Stimulated activated CD4-positive, alpha-beta T cell treated with anti-CD3 and anti-CD28 coated beads, TNF-alpha, amount 100 ng/mL, for 1 hour (primary cell): ENCODE measurements at places on chromosomes 5 and 9.
A peak's percentile ranks its signal among the peaks of the same experiment; 100 is the strongest.

DNA sequence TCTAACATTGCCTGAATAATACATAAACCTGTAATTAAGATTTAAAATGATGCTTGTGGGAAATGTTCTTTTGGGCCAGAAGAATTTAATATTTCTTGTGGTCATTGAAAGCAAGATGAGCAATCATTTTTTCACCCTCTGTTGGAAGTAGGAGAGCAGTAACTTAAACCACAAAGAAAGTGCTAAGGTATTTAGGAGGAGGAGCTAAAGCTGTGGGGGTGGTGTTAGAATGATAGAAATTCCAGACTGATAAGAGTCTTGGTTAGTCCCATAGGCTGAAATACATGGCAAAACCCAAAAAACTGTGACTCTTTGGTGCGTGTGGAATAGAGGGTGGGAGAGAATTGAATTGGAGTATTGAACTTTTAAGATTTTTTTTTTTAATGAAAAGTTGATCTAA is 247.0 kb downstream of the YTHDC2 start:
- DNase-seq = no peak

- DNase-seq = no peak
Observed at GRCh38 chr9:18346745-18347144, 127.2 kb upstream of the ADAMTSL1 start.

DNA sequence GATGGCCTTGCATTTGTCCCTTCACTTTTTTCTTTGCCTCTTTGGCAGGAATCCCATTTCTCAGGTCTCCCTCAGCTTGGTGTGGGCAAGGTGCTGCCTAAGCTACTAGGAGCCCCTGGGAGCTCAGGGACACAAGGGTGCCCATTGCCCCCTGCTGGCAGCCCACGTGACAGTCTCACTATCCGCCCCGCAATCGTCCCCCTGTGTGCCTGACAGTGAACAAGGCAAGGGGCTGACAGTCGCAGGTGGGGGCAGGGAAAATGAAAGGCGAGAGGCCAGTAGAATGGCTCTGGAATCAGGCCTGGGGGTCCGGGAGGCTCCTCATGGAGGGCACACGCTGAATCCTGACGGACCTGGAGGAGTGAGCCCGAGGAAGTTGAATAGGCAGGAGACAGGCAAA is 2.0 kb upstream of the PCDH12 start:
- DNase-seq = no peak

DNA sequence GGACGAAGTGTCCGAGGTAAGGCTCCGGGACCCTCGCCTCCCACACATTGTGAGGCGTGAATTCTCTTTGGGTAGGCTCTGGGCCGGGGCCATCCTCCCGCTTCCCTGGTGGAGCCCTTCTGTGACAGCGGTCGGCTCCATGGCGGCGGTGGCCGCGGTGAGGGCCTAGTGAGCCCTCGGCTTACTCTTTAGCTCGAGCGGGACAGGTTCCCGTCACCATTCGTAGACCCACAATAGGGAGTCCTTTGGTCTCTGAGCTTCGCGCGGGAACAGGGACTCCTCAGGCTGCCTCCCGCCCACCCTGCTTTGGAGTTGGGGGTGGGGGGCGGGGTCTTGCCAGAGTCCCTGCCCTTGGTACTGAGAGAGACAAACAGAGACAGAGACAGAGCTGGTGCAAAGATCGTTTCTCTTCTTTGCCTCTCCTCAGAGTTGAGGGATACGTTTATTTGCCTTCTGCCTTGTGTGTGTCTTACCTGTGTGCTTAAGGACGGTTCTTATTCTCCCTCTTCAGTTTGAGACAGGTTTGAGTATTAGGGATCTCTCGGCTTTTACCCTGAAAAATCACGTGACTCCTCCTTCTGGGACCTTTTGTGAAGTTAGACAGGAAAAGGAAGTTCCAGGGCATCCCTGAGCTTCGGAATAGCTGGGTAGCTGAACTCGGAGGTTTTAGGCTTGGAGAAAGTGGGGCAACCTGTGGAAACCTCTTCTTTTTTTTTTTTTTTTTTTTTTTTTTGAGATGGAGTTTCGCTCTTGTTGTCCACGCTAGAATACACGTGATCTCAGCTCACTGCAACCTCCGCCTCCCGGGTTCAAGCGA is 833 bp downstream of the ANKHD1 start:
- no peak for DNase-seq

DNA sequence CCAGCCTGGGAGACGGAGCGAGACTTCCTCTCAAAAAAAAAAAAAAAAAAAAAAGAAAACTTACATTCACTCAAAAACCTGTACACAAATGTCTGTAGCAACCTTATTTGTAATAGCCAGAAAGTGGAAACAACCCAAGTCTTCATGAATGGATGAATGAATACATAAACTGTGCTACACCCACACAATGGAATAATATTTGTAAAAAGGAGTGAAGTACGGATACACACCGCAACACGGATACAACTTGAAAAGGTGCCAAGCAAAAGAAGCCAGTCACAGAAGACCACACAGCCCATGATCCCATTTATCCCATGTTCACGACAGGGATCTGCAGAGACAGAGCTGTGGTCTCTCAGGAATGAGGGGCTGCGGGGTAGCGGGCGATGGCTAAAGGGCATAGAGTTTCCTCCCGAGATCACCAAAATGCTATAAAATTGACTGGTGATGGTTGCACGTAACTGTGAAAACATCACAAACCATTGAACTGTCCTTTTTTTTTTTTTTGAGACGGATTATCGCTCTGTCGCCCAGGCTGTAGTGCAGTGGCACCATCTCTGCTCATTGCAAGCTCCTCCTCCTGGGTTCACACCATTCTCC is 76.2 kb upstream of the COL5A1 start:
- no peak for DNase-seq

- DNase-seq = no peak
Observed at GRCh38 chr5:59428391-59428790, 465.1 kb downstream of the PDE4D start.

DNA sequence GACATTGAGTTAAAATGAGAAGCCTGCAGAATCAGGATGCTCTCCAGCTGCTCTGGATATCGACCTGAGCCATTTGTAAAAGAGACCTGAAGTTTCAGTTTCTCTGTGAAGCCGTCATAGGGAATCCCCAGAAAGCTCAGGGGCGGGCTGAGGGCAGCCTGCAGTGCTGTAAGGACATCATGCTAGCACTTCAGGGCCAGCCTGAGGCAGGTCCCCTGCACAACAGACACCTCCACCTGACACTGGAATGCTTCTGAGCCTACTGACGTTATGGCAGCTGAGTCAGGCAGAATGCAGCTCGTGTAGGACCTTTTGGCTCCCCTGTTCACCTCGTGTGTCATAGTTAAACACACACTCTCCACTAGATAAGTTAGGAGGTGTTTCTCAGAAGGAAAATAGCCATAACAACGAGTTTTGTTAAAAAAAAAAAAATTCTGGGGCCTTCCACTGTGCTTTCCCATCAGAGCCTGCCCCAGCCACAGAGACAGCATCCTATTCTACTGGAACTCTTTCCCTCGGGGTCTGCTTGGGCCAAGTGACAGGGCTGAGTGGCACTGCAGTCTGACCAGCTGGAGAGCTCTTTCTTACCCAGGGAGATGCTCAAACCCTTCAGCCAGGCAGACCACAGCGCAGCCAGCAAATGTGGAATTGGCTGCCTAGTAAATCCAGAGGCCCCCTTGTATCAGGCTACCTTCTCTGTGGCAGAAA is 354.9 kb downstream of the DIRAS2 start:
- DNase-seq = no peak

DNA sequence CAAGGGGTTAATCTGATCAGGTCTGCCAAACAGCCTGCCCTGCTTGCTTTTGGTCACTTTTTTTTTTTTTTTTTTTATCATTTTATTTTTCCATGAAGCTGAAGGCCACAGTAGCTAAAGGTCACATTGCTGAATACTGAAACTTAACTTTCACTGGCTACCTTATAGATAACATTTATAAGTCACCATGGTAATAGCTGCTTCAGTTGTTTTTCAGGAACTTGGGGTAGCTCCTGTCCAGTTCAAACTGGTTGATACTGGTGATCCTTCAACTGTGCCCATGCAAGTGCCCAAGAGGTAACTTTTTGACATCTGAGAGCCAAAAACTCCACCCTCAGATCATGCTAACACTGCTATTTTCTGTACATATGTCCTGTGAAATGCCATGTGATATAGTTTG is 68.3 kb upstream of the RGS7BP start:
- DNase-seq = no peak

GRCh38 chr5:21792748-21793147 is 1060.4 kb downstream of the CDH12 start:
- DNase-seq = no peak

- DNase-seq = no peak
Observed at GRCh38 chr5:1467341-1468246, 22.4 kb upstream of the SLC6A3 start.

GRCh38 chr5:97454015-97454414 is 271.0 kb upstream of the RIOK2 start:
- no peak for DNase-seq

DNA sequence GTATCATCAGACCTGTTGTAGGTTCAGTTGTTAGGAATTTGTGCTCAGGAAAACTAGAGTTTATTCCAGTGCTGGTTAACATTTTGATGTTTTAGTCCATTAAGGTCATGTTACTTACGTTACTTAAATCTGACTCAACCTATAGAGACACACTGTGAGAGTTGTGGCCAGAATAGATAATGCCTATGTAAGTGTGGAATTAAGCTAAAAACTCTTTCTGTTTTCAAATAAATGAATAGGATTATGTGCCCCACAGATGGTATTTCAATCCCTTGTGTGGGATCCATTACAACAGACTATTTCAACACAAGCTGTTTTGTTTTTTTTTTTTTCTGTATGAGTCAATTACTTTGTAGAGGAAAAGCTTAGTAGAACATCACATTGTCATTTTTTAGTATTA is 68.1 kb downstream of the MEGF10 start:
- no peak for DNase-seq

GRCh38 chr9:108166519-108166918 is 677.0 kb upstream of the KLF4 start:
- DNase-seq = no peak

- no peak for DNase-seq
Observed at GRCh38 chr5:22892441-22892840, 39.3 kb upstream of the CDH12 start.

DNA sequence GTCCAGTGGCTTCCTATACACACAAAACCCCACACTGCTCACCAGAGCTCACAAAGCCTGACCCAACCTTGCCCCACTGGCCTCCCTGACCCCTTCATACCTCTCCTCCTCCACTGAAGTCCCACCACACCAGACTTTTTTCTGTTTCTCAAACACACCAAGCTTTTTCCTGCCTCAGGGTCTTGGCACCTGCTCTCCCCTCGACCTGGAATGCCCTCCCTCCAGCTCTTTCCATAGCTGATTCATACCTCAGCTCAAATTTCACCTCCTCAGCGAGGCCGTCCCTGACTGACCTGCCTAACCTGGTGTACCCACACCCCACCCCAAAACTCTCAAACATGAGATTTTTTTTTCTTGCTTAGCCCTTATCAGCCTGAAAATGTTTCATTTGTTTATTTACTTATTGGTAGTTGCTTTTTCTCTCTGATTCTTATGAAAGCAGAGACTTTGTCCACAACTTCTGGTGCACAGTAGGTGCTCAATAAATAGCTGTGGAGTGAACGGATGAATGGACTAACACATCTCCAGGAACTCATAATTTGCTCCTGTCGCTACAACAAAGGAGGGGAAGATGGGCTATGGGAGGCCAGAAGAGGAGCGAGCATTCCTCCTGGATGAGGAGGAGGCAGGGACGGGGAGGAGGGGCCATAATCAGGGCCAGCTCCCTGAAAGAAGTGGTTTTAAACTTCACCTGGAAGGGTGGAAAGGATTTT is 84.3 kb downstream of the SH3TC2 start:
- DNase-seq = no peak

GRCh38 chr5:138093036-138093435 is 9.2 kb downstream of the WNT8A start:
- DNase-seq = no peak

DNA sequence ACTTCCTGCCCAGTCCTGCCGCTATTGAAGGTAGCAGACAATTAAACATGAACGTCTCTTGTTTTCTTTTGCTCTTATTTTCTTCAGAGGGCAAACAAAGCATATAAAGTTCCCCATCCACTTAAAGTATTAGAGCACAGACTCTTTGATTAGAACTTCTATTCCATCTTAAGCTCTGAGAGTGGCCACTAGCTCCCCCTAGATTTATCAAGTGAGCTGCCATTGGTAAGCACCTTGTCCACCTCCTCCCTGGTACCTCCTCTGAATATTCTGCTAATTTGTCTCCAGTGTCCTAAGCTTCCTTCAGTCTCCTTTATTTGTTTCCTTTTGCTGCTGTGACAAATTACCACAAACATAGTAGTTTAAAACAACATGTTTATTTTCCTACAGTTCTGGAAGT is 264.3 kb upstream of the KCNN2 start:
- no peak for DNase-seq

DNA sequence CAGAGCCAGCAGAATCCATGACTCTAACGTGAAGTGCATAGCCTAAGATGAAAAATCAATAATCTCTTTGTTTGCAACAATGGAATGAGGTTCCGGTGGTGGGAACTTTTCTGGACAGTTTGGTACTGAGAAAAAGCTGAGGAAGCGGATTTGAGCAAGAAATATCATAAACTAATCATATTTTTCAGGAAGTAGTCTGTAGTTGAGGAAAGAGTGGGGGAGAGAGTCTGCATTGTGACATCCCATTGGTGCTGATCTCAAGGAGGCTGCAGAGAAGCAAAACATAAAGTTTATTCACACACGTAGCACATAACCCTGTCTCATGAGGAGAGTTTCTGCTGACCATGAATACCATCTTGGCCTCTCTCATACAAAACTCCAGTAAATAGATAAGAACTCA is 15.8 kb upstream of the FCHO2 start:
- no peak for DNase-seq

GRCh38 chr9:87305151-87305550 is 192.5 kb upstream of the DAPK1 start:
- DNase-seq = no peak

- DNase-seq = peak; percentile 36
Observed at GRCh38 chr5:177005619-177006264, 837 bp downstream of the UIMC1 start.

GRCh38 chr5:38948501-38948900 is 102.7 kb downstream of the OSMR start:
- DNase-seq = no peak

DNA sequence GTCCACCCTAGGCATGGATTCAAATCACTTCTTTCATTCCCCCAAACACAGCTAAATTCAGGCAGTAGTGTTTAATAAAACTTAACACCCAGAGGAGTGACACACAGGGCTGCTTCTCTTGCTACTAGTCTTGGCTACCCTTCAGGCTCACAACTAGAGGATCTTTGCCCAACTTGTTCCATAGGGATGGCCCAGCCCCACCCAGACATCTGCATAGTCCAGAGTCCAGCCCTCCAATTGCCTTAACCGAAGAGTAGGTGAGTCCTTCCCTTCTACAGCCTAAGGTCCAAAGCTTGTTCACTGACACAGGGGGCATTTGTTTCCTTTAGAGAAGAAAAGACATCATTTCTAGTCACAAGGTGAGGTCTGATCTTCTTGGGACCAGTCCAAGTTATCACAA is 15.2 kb upstream of the RXFP3 start:
- DNase-seq = no peak

- peak; percentile 93 for DNase-seq
Observed at GRCh38 chr5:131634996-131635683, at the start of gene RAPGEF6. Gene RAPGEF6, minus strand, starts transcription at chr5:131635229. Its CDS starts 199 bp downstream, at chr5:131635030.
